Progenitor cell of endocrine pancreas (in vitro differentiated cells): ENCODE measurements at places on chromosomes 12 and 14.

DNA sequence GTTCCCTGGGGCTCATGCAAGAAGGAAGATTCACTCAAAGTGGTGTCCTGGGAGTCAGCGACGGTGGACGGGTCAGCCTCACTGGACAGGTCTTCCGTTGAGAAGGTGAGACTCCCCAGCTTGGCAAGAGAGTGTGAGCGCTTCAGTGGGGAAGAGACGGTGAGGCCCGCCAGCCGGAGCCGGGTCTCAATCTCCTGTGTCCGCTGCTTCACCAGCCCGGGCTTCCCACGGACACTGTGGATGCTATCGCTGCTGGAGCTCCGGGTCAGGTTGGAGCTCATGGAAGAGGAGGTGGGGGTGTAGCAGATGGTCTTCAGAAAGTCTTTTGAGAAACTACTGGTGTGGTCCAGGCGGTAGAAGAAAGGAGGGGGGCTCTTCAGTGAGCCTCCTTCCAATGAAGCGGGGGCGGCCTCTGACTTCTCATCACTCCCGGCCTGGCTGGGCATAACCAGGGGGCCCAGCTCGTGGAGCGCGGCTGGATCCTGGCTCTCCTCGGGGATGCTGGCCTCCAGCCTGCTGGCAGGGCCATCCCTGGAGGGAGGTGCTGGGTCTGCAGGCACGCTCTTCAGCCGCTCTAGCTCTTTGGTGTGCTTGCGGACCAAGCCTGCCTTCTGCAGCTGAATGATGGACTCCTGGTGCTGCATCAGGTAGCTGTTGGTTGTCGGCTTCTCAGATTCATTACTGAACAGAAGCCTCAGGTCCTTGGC, 56.9 kb upstream of the CORO1C start:
- DNase-seq, result no peak

DNA sequence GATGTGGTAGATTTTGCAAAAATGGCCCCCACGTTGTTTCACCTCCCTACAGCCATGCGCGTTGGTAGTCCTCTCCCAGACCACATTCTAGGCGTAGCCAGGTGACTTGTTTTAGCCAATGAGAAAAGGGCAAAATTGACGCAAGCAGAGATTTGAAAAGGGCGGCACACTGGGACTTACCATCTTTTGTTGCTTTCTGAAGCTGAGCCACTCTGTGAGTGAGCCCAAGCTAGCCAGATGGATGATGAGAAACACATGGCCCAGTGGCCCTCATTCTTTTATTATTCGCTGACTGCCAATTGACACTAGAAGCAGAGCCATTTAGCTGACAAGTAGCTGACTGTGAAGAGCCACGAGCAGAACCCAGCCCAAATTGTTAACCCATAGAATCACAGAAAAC, 142.0 kb upstream of the GZMB start:
- no peak for DNase-seq

GRCh38 chr14:56633544-56633943, 53.9 kb downstream of the TMEM260 start:
- no peak for DNase-seq

DNA sequence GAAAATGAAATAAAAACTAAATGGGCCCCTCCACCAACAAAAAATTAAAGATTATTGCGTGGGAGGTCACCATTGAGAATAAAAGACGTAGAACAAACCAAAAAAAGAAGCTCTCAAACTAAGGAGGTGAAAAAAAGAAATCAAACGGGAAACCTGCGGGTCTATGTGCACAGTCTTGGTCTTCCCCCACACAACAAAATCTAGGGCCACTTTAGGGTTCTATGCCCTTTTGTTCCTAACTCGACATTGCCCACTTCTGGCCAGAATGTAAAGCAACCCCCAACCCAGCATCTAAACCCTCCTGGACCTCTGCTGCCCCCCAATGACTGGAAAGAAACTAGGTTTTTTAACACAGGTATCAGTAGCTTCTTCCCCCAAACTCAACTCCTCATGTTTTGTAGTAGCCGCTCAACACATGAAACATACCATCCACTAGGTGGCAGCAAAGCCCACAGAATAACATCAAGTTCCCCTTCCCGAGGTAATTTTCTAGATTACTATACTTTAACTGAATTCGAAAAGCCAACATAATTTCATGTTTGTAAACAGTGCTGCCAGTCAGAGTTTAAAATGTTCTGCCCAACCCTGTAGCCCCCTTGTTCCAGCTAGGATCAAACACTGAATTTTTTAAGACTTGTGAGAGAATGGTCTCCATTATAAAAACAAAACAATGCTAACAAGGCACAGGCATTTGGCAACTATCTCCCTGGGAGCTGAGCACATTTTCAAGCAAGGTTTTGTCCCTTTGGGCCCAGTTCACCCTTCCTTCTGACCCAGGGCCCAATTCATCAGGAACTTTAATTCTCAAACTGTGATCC, 18.7 kb downstream of the DAD1 start:
- peak; percentile 62 for DNase-seq

GRCh38 chr12:42446761-42447160, 120.8 kb downstream of the PPHLN1 start:
- DNase-seq, result no peak

DNA sequence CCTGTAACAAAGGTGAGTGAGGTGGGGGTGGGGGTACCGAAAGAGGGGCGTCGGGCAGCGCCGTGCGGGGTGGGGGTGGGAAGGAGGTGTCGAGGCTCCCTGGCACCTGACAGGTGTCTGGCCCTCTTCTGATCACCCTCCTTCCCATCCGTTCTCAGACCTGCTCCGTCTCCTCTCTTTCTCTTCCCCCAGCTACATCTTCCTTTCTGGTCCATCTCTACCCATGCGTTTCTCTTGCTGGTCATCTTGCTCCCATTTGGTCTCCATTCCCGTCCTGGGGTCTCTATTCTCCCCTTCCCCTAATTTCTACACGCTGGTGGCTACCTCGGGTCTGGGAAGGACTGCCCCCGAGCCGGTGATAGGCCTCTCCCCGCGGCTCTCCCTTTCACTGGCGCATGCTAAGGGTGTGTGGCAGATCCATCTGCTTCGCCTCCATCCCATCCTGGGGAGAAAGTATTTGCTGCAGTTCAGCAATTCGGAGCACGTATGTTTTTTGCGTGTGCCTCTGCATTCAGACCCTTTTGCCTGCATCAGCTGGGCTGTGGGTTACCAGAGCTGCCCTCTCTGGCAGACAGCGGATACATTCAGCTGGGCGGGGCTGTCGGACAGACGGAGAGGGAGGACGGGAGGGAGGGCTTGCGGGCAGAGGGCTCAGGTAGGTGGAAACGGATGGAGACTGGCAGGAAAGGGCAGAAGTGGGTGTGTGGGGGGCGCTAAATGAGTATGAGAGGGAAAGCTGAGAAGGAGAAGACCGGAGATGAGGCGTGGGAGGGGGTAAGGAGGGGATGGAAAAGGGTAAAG, 730 bp downstream of the CLSTN3 start:
- peak; percentile 60 for DNase-seq

GRCh38 chr12:106227641-106228319, 20.0 kb downstream of the CKAP4 start:
- no peak for DNase-seq

DNA sequence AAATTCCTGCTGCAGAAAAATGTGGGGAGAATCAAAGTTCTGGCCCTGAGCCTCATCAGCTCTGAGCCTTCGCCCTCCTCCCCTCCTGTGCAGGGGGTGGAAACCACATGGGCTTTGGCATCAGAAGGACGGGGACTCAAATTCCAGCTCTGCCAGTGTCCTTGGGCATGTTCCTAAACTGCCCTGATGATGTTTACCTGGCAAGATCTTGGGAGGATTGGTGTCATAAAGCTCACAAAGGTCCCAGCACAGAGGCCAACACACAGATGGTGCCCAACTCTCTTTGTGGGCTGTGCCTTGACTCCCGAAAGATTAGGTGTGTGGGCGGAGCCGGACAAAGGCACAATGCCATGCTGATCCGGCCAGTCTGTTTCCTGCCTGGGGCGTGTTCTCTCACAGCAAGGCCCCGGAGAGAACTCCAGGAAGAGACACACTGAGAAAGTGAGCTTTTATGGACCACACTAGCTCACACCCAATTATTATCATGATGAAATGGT, 20.5 kb upstream of the CLMN start:
- no peak for DNase-seq

DNA sequence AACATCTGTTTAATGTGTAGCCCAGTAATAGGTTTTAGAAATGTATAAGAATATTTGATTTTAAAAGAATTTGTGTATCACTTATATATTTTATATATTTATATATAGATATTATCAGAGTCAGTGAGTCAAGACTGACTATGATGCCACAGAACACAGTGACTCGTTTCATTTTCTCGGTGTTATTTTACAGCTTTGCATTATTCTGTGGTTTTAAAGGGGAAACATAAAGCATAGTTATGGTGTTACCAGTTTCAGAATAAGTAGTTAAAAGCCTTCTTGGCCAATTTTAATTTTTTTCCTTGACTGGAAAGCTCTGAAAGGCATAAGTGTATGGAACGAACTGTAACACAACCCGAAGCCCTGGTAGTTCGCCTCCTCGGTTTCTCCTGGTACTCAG, 91.0 kb downstream of the GRIP1 start:
- DNase-seq, result no peak

- no peak for DNase-seq
Measured at GRCh38 chr12:24599736-24600135, 349.2 kb downstream of the BCAT1 start.

- DNase-seq, result no peak
Measured at GRCh38 chr12:77115471-77115870, 50.1 kb upstream of the E2F7 start.

DNA sequence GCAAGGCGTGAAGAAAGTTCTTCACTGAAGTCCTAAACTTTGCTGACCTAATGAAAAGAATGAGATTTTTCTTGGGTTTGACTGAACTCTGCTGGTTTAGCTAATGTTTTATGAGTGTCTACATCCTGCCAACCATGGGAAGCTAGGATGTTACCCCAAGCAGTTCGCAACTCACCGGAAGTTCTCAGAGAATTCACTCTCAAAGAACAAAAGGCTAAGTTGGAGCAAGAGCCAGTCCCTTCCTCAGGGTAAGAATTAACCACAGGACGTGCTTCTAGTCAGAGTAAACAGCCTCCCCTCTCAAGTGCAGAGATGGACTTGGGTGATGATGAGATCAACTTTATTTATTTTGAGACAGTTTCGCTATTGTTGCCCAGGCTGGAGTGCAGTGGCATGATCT, 37.3 kb downstream of the TCHP start:
- no peak for DNase-seq

DNA sequence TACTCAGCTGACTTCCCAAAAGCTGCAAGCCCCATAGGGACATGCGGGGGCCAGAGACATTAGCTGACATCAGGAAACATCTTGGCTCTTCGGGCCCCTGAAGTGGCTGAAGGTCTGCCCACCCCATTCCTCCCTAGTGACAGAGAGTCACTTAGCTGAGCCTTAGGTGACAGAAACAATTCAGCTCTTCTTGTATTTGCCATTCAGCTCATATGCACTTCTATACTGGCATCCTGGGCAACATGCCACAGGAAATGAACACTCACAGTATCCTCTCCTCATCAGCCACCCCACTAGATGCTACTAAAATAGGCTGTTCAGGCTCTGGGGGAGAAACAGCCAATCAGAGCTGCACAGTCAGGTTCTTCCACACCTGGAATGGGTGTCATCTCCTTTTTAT, 3.4 kb downstream of the DCTN2 start:
- DNase-seq, result no peak

- no peak for DNase-seq
Measured at GRCh38 chr14:103547455-103547940, 15.0 kb downstream of the BAG5 start.

DNA sequence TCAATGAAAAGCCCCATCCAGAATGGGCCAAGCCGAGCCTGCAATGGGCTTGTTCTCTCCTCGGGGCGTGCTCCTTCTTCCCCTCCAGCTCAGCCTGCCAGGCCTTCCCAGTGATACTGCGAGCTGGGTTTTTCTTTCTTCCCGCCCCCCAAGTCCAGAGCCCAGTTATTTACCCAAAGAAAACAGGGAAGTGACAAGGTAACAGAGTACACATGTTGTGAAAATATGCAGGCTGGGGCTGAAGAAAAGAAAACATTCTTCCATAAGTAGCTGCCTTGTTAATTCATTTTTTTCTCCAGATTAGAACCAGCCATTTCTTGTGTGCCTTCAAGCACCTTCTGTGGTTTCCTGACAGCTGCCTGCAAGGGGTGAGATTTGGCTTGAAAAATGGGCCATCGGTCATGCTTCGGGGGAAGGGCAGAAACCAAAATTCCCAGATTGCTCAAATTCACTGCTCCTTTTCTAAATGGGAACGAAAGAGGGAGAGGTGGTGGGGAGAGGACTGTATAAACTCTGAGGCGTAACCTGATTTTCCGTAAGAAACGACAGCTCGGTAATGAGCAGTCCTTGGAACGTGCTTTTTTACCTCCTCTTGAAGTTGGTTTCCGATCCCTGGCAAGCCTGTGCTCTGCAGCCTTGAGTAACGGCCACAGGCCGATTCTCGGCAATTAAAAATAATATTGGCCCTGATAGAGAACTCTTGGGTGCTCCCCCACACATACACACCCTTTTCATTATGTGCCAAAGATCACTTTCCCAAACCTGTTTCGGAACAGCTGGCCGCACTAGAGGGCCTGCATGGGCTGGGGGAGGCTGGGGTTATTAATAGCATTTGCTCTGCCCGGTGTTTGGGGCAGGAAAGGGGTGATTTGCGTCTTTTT, 229.4 kb downstream of the ZFP36L1 start:
- DNase-seq, result no peak

GRCh38 chr14:89911010-89911919, 43.3 kb downstream of the EFCAB11 start:
- DNase-seq, result no peak

GRCh38 chr12:108803428-108804105, 53.8 kb downstream of the SSH1 start:
- DNase-seq, result peak; percentile 56

DNA sequence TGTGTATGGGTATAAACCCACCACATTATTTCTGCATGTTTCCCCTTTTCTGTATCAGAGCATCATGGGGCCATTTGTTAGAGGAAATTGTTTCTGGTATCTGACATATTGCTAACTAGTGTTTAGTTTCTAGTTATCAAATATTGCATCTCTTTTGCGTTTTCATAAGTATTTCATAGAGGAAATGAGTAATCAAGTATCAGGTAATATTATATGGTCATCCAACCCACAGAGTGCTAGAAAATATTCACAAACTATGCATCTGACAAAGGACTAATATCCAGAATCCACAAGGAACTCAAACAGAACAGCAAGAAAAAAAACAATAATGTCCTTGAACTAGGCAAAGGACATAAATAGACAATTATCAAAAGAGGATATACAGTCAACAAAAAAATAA, 258.9 kb upstream of the LRIG3 start:
- DNase-seq, result no peak

DNA sequence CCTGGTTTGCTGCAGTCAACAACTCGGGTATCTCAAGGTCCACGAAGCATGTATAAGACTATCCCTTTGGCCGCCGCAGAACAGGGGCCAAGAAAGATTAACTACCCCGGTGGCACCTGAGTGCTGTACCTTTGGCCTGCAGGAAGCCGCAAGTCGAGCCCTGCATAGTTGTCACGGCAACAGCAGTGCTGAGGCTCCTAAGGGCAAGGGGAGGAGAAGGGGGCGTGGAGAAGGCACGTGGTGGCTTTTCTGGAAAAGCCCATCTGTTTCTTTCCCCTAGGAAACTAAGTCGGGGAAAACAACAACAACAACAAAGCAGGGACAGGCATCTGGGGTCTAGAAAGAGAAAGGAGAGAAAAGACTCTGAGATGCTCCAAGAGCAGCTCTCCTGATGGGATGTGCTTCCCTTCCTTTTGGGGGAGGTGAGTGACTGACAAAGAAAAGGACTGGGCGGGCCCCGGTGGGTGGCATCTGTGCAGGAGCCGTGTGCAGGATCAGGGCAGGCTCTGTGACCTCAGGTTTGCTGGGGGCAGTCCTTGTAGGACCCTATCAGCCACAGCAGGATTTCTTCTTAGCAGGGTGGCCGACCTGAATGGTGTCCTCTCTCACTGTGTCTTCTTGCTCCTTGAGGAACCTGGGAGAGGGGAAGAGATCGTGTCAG, 123.9 kb downstream of the PRMT8 start:
- DNase-seq, result no peak
